ENCODE measurements at places on chromosomes 2 and 18. TPM values are rescaled to one million over a fixed set of nuclear protein-coding genes. Genes with fewer than 3 reads are reported as not detected.

DNA sequence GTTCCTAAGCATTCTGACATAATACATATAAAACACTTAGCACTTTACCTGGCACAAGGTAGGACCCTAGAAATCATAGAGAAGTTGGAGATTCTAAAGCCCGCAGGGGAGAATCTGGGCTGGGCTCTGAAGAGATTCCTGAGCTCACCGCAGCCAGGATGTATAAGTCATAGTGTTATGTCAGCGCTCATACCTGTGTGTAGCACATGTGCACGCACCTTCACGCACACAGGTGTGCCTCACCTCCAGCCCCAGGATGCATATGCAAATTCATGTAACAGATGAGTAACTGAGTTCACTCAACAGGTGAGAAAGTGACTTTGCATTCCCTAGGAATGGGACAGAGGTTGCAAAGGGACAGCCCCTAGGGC, 7.9 kb upstream of the SDC1 start:
- DNase-seq = no peak

GRCh38 chr2:164420787-164421186, 200.5 kb downstream of the GRB14 start:
- DNase-seq = no peak

GRCh38 chr18:31206071-31206470, 43.4 kb upstream of the DSC1 start:
- DNase-seq = no peak

DNA sequence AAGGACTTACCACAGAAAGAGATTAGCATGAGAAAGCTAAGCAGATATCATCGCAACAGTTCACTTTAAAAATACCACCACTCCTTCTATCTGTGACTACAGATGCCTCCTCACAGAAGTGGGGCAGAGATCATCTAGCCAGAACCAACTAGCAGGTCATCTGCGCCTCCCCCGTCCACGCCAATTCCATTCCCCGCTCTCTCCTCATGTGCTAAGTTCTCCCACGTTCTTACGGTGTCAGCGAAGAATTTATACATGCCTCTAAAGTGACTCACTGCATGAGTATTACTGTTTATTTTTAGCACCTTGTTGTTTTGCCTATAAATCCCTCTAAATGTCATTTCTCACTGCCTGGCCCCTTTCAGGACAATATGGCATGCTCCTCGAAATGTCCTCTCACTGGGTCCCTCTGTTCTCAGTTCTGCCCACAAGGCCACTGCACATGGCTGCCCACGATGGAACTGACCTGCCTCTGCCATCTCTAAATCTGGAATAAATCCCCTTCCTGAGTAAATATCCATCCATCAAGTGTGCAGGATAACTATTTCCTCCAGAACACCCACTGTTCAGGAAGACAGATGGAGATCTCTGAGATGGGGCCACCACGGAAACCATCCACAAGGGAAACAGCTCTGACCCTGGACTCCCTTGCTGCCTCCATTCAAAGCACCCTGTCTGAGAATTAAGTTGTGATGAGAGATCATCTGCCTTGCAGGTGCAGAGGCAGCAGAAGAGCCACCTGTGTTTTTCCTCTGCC, 137.7 kb downstream of the IRS1 start:
- DNase-seq = no peak

DNA sequence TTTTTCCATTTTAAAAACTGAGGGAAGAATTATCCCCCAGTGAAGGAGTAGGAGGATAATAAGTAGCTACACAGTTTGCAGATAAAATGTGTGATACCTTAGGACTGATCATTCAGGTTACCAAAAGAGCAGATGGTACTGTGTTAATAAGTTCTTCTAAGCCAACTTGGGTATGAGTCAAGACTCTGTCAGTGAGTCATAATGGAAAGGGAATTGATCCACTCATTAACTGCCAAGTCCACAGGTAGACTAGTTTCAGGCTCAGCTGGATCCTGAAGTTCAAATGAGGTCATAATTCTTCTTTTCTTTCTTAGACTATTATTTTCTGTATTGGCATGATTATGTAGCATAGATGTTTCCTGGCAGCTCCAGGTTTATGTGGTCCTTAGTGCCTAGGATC, 142.4 kb upstream of the ALPP start:
- DNase-seq = no peak

- no peak for DNase-seq
These were observed 1.9 kb upstream of the CD226 start for GRCh38 chr18:69949538-69949936.

GRCh38 chr2:2636813-2637212, 305.7 kb upstream of the MYT1L start:
- no peak for DNase-seq

- DNase-seq = no peak
These were observed 114.7 kb downstream of the FAM210A start for GRCh38 chr18:13611601-13612195.

DNA sequence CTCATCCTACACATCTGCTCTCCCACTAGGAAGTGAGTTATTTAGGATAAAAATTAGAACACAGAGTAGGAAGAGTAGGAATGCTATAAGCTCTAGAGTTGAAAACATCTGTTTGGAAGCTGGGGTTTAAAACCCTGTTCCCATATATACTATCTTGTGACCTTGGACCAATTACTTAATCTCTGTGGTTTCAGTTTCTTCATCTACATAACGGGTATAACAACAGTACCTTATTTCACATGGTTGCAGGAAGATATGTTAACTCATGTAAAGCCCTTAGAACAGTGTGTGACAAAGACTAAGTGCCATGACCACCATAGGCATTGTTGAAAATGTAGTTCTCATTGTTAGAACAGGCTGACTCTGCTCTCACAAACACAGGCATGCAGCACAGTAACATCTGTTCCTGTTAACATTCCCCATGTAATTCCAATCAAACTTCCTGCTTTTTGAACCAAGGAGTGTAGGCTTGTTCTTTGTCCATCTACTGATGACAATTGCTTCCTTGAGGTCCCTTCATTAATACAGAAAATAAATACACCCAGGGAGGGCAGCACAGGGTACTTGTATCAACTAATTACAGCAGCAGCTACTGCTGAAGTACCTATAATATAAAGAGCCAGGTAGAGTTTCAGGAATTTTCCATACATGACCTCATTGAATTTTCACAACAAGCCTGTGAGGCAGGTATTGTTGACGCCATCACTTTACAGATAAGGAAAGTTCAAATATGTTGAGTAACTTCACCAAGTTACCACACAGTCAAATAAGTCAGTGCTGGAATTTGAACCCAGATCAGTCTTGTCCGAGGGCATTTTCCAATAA, 204.2 kb downstream of the L3MBTL4 start:
- no peak for DNase-seq

CASP8 gene
- 23.5 TPM for polyA plus RNA-seq

GRCh38 chr18:6055711-6056110, 160.4 kb upstream of the TMEM200C start:
- DNase-seq = no peak

DNA sequence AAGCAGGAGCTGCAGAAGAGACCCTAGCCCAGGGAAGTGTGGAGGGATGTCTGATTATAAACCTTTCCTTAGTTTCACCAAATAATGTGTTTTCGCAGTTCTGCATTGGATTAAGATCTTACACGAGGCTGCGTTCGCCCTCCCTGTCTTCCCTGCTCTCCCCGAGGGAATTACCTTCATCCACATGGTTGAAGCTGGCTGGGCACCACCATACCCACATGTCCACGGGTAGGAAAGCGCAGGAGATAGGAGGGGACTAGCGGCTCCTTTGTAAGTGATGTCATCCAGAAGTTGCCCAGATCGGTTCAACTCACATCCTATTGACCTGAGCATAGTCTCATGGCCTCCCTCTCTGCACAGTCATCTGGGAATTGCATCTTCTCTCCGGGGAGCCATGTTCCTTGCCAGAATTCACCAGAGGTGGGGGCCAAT, 1.1 kb downstream of the TTL start:
- peak; percentile 12 for DNase-seq

DNA sequence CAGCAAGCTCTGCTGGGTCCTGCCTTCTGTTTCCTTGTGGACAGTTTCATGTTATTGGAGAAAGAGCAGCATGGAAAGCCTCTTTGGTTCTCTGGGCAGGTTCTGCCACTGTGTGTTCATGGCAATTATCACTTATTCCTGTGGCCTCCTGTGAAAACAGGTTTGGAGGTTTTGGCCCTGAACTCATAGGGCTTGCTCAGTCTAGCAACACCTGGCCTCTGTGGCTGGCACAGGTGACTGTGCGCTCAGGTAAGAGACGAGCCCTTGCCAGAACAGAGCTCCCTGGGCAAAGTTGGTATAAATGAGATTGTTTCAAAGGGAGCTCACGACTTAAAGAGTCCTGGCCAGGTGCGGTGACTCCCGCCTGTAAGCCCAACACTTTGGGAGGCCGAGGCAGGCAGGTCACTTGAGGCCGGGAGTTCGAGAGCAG, 5.7 kb downstream of the CEP68 start:
- no peak for DNase-seq

All from muscle of arm (tissue), 14 donors.